ENCODE measurements at places on chromosomes 4 and X. TPM values are rescaled to one million over a fixed set of nuclear protein-coding genes. Genes with fewer than 3 reads are reported as not detected.
A peak's percentile ranks its signal among the peaks of the same experiment; 100 is the strongest.

Gene QRFPR
- total RNA-seq, result not detected

GRCh38 chr4:38060829-38061431, 100.7 kb downstream of the PTTG2 start:
- DNase-seq, result no peak

Gene NOX1
- not detected for total RNA-seq

- DNase-seq, result no peak
Observed at GRCh38 chrX:134603806-134604700, 54.2 kb downstream of the PLAC1 start.

- no peak for DNase-seq
Observed at GRCh38 chrX:63186137-63186536, 165.0 kb downstream of the SPIN4 start.

GRCh38 chr4:126386512-126386911, 1071.8 kb downstream of the FAT4 start:
- DNase-seq, result no peak

Gene TMPRSS11B
- total RNA-seq, result not detected

GRCh38 chr4:101724093-101724492, 66.4 kb upstream of the BANK1 start:
- DNase-seq, result no peak

Gene SPOCK3
- not detected for total RNA-seq

GRCh38 chr4:146855761-146856160, 89.9 kb downstream of the TTC29 start:
- DNase-seq, result no peak

DNA sequence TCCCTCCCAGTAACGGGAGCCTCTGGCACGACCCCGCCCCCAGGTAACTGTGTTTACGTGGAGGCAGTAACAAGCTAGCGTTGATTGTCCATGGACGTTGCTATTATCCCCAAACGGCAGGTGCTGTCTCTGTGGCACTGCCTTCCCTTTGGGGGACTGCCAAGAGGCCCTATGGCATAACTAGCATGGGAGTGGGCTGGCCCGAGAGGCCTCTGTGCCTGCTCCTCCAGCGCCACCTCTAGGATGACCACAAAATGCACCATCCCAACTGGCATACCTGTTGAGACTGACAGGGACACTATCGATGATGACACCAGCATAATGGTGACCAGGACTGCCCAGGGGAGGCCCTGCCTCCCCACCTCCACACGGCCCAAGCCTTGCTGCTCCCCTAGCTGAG, 1.5 kb downstream of the SRPK3 start:
- no peak for DNase-seq

DNA sequence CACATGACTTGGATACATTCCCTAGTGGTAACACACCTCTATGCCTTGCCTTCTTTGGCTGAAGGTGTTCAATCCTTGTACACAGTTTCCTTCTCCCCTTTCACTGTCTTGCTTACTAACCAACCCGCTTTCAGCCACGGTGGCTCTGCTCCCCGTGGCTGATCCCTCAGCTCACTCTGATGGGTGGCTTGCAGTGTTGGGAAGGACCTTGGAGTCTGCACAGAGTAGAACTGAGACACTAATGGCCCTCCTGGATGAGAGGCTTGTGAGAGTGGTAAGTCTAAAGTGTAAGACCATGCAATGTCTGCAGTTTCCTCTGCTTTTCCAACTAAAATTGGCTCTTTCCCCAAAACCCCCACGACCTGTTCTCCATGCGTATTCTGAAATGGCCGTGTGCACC, 46.0 kb upstream of the GNPDA2 start:
- DNase-seq, result no peak

Gene ARAF
- total RNA-seq, result 123 TPM

DNA sequence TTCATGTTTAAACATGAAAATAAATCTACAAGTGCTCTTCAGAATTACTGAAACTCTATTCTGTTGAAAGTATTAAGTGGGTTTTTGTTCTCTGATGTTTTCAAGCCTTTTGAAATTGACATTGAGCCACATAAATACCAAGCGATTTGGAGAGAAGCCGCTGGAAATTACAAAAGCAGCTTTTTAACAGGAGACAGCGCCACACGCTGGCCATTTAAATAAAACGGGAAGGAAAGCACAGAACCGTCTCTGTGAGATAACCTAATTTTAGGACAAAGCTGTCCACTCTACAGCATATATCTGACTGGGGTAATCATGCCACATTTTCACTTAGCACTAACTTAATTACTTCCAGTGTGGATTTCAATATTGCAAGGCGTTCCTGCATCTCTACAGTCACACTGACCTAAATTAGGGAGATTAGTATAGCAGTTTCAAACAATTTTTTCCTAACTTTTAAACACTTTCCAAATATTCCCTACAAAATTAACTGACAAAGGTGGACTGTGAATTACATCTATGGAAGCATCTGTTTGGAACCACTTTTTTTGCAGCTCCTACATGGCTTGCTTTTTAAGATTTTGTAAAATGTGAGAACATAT, 6.8 kb upstream of the ANOS1 start:
- DNase-seq, result no peak

GRCh38 chrX:135340831-135341230, 31.6 kb downstream of the ETDC start:
- DNase-seq, result no peak

DNA sequence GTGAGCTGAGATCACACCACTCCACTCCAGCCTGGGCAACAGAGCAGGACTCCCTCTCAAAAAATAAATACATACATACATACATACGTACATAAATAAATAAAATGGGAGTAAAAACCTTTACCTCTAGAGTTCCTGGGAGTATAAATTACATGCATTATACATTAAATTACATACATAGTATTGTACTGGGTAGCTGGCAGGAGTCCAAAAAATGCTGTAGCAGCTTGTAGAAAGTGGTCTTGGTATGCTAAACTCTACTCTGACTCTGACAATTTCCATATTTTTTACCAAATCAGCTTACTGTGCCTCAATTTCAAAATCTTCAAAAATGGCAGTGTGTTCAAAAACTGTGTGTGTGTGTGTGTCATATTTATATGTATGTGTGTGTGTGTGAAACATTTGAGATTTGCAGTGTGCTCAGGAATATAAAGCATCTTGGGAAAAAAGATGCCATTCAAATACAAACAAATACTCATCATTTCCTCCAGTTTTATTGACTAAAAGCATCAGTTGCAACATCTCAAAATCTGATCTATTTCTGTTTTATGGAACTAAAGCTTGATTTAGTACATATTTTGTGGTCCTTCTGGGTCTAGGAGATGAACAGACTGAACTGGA, 171.7 kb downstream of the SHROOM3 start:
- DNase-seq, result no peak

DNA sequence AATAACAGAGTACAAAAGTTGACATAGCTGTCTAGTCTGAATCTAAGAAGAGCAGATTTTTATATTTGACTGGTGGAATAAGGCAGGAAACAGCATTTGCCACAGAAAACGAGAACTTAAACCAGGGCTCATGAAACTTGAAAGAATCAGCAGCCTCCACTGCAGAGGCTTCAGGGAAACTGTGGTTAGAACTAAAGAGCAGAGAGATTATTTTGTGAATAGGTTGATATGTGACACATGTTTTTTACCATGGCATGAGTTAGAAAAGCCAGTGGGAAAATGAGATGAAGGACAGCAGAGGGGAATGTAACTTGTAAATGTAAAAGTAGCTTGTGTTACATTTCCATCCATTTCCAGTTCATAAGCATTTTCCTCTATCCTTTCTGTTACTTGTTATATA, 63.7 kb upstream of the CAMK2D start:
- DNase-seq, result peak; percentile 6

GRCh38 chr4:174880001-174880400, 38.2 kb upstream of the ADAM29 start:
- DNase-seq, result no peak

GRCh38 chr4:168440442-168441264, 39.6 kb downstream of the DDX60L start:
- DNase-seq, result no peak

Data from T-cell (primary cell).